ENCODE measurements at places on chromosomes 2 and 18.

- DNase-seq: no peak
Observed at GRCh38 chr2:148623086-148623485, 21.5 kb upstream of the EPC2 start.

DNA sequence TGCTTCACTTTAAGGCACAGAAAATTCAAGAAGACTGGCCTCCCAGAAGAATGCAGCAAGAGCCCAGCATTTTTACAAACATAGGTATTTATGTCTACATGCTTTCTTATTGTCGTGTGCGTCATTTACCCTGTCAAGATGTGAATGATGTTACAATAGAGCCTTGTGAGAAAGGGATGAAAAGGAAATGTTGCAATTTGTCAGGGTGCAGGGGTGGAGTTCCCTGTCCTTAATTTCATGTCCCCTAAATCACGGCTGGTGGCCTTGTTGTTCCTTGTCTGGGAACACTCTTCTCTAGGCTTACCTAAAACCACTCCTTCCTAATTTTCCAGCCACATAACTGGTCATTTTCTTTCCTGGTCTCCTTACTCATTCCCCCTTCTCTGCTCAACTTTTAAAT is 194.2 kb downstream of the TXNL1 start:
- DNase-seq: no peak

- DNase-seq: no peak
Observed at GRCh38 chr2:42067521-42067920, 19.7 kb downstream of the PKDCC start.

DNA sequence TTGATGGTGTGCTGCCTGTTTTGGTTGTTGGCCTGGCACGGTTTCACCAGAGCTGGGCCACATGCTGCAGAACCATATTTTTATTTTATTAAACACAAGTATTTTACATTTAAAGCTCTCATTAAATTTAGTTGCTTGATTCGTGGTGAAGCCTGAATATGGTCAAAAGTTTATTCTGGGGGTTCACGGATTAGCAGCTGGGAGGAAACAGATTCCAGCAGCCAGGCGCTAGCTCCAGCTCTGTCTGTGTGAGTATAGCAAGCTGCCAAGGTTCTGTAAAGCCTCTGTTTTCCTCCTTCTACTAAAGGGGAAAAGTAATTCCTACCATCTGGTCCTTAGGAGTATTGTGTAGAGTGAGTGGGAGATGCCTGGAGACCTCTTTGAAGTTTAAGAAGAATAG is 22.5 kb downstream of the GATA6 start:
- no peak for DNase-seq

DNA sequence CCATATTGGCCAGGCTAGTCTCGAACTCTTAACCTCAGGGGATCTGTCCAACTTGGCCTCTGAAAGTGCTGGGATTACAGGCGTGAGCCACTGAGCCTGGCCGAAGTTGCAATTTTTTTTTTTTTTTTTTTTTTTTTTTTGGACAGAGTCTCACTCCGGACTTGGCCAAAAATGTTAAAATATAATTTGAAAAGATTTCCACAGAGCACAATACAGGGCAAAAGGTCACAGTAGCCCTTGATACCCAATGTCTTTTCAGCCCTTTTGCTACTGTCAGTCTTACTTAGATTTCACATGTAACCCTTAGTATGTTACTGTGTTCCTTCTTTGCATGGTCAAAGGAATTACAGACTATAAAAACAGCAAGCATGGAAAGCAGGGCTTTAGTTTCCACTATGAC is 42.6 kb upstream of the MAPRE2 start:
- no peak for DNase-seq

- DNase-seq: no peak
Observed at GRCh38 chr2:203533676-203534591, 1.2 kb downstream of the RAPH1 start.

DNA sequence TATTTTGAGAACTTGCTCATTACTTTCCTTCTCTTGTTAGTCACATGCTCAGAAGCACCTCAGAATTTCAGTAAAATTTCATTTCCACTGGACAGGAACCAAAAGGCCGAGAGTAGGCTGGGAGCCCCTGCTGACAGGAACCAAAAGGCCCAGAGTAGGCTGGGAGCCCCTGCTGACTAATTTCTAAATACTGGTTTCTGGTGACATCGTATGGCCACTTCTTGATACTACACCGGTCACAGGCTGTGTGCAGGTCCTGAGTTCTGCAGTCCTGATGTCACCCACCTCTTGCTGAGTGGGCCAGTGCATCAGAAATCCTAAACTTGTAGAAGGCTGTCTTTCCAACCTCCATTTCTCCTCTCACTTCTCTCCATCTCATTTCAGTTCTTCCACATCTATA is 17.7 kb upstream of the EN1 start:
- DNase-seq: peak; percentile 45

- DNase-seq: no peak
Observed at GRCh38 chr2:138093455-138093854, 129.2 kb downstream of the HNMT start.

DNA sequence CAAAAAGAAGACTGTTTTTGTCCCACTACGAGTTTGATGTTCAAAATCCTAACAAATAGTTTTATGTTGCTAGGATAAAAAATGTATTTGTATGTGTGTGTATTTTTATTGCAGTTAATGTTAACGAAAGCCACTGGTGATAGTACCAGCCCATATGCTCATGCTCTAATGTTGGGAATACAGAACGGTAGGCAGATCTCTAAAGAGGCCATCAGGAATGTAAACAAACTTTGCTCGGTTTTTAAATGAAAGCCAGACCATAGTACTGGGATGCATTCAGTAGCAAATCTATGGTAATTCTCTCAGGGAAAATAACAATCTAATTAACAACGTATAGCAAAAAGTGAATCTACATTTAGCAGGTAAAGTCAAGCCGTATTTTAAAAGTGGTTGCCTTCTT is 208.1 kb downstream of the NEDD4L start:
- no peak for DNase-seq

DNA sequence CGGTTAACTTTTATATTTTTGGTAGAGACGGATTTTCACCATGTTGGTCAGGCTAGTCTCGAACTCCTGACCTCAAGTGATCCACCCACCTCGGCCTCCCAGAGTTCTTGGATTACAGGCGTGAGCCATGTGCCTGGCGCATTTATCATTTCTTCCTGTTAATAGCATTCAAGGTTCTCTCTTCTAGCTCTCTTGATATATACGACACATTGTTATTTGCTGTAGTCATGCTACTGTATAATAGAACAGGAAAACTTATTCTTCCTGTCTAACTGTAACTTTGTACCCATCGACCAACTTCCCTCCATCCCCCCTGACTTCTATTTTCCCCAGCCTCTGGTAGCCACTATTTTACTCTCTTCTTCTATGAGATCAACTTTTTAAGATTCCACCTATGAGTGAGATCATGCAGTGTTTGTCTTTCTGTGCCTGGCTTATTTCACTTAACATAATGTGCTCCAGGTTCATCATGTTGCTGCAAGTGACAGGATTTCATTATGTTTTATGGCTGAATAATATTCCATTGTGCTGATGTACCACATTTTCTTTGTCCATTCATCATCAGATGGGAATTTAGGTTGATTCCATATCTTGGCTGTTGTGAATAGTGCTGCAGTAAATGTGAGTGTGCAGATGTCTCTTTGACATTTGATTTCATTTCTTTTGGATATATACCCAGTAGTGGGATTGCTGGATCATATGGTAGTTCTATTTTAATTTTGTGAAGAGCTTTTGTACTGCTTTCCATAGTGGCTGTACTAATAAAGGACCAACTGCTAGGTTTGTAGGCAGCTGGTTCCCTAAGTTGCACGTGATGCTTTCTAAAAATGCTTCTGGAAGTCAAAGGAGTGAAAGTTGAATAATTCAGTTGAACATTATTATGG is 205.2 kb downstream of the PRKCE start:
- no peak for DNase-seq

- DNase-seq: no peak
Observed at GRCh38 chr2:33946193-33946592, 347.1 kb upstream of the FAM98A start.

GRCh38 chr18:65753520-65753919 is 2.7 kb downstream of the CDH7 start:
- no peak for DNase-seq

GRCh38 chr2:126413079-126413478 is 242.9 kb upstream of the GYPC start:
- DNase-seq: no peak

DNA sequence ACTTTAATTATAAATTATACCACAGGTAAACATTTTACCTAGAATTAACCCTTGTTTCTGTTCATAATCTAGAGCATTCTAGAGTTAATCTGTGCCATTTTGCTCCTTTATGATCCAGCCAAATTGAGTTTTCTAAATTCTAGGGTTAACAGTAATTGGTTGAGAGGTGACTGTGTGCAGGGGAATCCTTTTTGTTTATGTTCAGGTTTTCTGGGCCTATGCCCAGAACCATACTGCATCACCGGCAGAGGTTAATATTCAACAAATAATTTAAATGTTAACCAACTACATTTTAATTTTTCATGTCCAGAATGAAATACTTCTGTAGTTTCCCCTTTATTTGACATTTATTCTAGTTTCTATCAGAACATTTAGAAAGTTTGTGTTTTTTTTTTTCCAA is 32.3 kb downstream of the CARF start:
- DNase-seq: no peak

DNA sequence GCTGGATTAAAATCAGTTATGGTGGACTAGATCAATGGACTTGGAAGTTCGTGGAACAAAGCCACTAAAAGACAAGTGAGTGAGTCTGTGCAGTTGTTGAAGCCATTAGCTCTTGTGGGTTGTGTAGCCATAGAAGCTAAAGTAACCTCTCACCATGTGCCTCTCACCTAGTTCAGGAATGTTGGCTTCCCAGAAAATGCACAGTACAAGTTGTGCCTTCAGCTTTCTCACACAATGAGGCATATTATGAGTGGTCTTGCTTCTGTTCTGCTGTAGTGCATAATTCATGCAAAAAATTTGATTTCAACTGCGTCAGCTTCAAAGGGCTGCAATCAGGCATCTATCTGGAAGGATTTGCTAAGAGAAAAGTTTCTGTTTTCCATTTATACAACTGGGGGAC is 26.2 kb downstream of the CERS6 start:
- no peak for DNase-seq

- no peak for DNase-seq
Observed at GRCh38 chr18:67411116-67411515, 105.4 kb downstream of the DSEL start.

DNA sequence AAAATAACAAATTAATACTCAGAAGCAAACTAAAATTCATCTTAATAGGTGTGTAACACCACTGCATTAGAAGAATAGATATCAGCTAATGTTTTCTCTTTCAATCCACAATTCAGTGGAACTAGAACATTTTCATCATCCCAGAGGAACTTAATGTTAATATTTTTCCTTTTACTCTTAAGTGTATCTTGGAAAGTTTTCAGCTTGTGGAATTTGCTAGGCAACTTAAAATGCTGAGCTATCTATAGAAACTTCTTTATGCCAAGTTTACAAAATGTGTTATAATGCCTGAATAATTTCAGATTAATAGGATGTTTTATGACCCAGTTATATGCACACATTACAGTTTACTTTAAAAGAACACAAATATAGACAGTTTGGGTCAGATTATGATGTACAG is 86.6 kb upstream of the FAM237A start:
- no peak for DNase-seq

- DNase-seq: no peak
Observed at GRCh38 chr2:12057436-12058166, 311.2 kb downstream of the LPIN1 start.

GRCh38 chr18:69958422-69958821 is 10.7 kb upstream of the CD226 start:
- DNase-seq: no peak

DNA sequence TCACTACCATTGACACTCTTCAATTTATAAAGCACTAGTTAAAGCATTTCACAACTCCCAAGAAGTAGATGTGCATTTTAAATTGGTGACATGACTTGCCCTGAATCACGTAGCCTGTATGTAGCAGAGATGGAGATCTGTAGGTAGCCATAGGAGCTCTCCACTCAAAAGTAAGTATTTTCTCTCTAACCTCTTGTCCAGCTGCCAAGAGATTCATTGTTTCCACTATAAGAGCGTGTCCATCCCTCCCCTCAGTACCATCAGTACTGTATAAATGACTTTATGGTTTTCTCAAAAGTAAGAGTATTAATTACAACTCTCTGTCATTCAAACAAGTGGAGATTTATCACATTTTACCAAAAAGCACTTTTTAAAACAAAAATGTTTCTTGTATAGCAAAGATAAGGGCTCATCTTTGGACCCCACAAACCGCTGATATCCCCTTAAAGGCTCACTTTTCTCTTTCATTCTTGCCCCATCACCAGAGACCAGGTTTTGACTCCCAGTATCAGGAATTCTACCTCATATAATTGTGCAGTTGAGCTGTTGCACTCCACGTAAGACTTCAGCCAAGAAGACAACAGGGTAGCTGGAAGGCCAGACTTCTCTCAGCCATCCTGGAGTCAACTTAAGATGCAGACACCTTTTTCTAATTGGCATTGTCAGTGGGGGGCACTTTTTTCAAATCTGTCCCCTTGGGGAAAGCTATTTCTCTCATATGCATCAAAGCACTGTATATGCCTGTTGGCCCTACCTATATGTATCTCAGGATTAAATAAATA is 78.0 kb upstream of the GALNT5 start:
- no peak for DNase-seq

All from HCT116 (cell line).